CD8-positive, alpha-beta memory T cell (primary cell): ENCODE measurements at places on chromosomes 3 and 15. TPM values are rescaled to one million over a fixed set of nuclear protein-coding genes. Genes with fewer than 3 reads are reported as not detected.
A peak's percentile ranks its signal among the peaks of the same experiment; 100 is the strongest.

GRCh38 chr15:62119227-62119864 lies 45.7 kb downstream of the C2CD4B start:
- DNase-seq: no peak
- no peaks in the 10 kb centered on the region for H3K27me3 ChIP-seq
- H3K4me1 ChIP-seq: peaks cover 14% of the 10 kb centered on the region
- no peaks in the 10 kb centered on the region for H3K36me3 ChIP-seq

DNA sequence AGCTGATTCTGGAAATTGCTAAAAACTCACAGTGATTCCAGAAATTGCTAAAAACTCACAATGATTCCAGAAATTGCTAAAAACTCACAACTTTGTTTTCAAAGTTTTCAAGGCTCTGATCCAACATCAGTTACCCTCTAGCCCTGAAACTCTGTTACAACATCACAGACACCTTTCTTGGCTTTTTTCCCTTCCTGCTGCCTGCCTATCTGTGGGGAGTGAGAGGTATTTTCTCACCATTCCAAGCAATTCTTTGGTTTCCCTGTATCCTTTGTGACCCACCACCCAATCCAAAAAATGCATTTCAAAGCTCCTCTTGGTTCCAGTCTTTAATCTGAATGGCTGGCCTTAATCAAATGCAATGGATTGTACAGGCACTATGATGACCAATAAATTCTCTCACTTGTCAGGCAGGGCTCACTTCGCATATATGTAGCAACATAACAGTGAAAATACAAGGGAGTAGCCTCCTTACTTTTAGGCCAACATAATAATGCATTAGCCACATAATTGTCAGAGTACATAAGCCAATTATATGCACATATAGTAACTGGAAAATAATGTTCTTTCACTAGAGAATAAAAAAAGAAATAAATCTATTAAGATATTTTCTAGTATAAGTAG lies 1139.0 kb downstream of the ROBO2 start:
- no peak overlapping the region for H3K27ac ChIP-seq
- H3K4me1 ChIP-seq: no peaks in the 10 kb centered on the region
- H3K4me3 ChIP-seq: no peak overlapping the region
- no peak for DNase-seq

DNA sequence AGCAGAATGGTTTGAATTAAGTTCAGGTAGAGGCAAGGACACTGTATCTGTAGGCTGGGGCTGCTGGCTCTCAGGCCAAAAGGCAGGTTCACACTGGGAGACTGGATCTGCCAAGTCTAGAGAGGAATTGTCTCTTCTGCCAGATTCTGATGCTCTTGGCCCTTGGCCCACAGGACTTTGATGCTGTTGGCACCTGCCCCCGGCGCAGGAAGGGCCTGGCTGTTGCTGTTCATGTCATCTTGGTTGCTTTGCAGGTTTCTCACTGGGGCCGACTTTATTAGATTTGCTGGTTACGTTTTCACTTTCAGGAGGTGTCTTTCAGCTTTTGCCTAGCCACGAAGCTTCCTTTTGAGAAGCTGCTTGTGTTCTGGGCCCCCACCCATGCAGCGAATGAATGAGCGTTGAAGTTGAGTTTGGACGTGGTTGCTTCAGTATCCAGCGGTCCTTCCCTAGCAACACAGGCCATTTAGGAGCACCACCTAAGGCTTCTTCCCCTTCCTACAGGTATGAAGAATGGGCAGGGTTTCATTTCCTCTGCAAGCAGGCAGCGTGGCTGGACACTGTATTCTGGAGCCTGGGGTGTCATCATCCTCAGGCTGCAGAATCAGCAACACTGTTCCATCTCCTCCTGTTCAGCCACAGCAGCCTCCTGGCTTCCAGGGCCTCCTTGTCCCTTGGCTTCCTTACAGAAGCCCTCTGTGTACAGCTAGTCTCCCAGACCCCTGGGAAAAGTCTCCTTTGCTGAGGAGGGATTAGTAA lies 65.6 kb upstream of the PRR23C start:
- no peak overlapping the region for H3K4me3 ChIP-seq
- DNase-seq: no peak
- no peak overlapping the region for H3K27ac ChIP-seq
- H3K36me3 ChIP-seq: no peaks in the 10 kb centered on the region

GRCh38 chr3:13233487-13234485 lies 160.6 kb upstream of the IQSEC1 start:
- DNase-seq: peak; percentile 9
- no peak overlapping the region for H3K27ac ChIP-seq

DNA sequence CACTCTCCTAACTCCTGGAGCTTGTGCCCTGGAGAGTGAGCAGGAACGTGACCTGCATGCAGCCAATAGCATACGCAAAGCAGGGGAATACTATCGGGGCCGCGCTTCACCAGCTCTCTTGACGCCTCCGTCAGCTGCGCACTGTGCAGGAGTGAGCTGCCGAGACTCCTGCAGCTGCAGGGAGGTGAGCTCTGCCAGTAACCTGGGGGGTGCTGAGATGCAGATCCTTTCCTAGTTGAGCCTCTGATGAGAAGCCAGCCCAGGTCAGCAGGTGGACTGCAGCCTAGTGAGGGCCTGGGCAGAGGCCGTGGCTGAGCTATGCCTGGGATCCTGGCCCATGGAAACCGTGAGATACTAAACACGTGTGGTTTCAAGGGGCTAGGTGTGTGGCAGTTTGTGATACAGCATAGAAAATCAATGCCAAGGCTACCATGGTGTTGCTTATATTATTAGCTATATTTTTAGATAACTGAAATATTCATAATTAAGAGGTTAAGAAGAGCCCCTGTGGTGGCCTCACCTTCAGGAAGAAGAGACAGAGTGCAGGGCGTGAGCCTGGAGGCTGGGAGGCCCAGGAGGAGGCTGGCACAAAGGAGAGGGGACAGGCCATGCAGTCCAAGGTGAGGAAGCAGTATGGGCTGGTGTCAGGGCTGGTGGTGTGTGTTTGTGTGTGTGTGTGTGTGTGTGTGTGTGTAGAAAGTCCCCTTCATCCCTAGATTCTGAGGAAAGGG lies 5.9 kb upstream of the DNAJB8 start:
- H3K27me3 ChIP-seq: no peaks in the 10 kb centered on the region
- no peaks in the 10 kb centered on the region for H3K36me3 ChIP-seq
- no peak overlapping the region for H3K27ac ChIP-seq
- H3K4me3 ChIP-seq: no peak overlapping the region

DNA sequence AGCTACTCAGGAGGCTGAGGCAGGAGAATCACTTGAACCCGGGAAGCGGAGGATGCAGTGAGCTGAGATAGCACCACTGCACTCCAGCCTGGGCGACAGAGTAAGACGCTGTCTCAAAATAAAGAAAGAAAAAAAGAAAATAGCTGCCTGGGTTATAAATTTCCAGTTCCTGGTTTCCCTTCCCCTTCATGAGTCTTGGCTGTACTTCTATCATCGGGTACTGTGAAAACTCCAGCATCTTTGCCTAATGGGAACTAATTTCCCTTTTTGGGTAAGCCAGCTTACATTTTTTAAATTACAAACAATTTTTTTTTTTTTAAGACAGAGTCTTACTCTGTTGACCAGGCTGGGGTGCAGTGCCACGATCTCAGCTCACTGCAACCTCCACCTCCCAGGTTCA lies 15.0 kb downstream of the DENND4A start:
- H3K27ac ChIP-seq: no peak overlapping the region
- H3K4me1 ChIP-seq: peaks cover 38% of the 10 kb centered on the region
- H3K36me3 ChIP-seq: no peaks in the 10 kb centered on the region

- H3K27me3 ChIP-seq: no peaks in the 10 kb centered on the region
- DNase-seq: no peak
- no peaks in the 10 kb centered on the region for H3K4me1 ChIP-seq
- no peak overlapping the region for H3K27ac ChIP-seq
Observed at GRCh38 chr15:31806106-31806505, 224.2 kb upstream of the CHRNA7 start.

GRCh38 chr3:100001083-100001482 lies 113.2 kb downstream of the FILIP1L start:
- H3K4me3 ChIP-seq: no peak overlapping the region
- no peaks in the 10 kb centered on the region for H3K27me3 ChIP-seq
- DNase-seq: no peak
- H3K4me1 ChIP-seq: no peaks in the 10 kb centered on the region
- H3K36me3 ChIP-seq: no peaks in the 10 kb centered on the region

DNA sequence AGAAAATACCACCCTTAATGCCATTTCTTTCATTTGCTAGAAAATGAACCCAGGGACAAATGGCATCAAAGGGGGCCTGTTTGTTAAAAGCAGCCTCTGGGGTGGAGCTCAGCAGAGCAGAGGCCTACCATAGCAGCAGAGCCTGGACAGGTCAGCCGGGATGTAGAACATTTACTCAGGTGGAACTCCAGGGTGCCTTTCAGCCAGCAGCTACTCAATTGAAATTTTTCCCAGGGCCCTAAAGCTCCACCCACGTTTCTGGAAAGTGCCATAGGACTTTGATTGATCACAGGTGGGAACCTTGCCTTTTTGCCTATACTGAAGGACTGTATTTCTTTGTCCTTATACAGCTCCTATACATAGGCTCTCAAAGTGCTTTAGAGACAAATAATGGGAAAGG lies 74.5 kb upstream of the C15orf61 start:
- no peak overlapping the region for H3K27ac ChIP-seq
- no peak overlapping the region for H3K4me3 ChIP-seq
- H3K36me3 ChIP-seq: no peaks in the 10 kb centered on the region
- H3K4me1 ChIP-seq: no peaks in the 10 kb centered on the region
- DNase-seq: no peak

DNA sequence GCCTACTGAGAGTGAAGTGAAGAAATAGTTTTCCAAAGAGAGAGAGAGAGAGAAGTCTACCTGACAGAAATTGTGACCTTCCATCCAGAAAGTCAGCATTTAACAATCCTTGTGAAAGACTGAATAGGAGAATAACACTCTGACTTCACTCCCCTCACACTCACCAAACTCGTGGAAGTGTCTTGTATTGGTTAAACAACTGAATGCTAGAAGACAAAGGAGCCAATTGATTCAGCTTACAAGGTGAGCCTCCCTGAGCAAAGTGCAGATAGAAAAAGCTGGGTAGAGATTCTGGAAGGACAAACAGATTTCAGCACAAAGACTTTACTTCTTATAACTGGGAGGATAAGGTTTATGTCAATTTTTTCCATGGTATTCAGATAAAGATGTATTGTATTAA lies 40.8 kb upstream of the OSTN start:
- no peak for DNase-seq
- H3K27me3 ChIP-seq: no peaks in the 10 kb centered on the region
- H3K4me1 ChIP-seq: no peaks in the 10 kb centered on the region
- H3K4me3 ChIP-seq: no peak overlapping the region

GRCh38 chr15:41899854-41900442 lies 6.1 kb upstream of the SPTBN5 start:
- no peaks in the 10 kb centered on the region for H3K36me3 ChIP-seq
- no peaks in the 10 kb centered on the region for H3K27me3 ChIP-seq
- no peak overlapping the region for H3K4me3 ChIP-seq
- H3K4me1 ChIP-seq: peaks cover 7% of the 10 kb centered on the region

DNA sequence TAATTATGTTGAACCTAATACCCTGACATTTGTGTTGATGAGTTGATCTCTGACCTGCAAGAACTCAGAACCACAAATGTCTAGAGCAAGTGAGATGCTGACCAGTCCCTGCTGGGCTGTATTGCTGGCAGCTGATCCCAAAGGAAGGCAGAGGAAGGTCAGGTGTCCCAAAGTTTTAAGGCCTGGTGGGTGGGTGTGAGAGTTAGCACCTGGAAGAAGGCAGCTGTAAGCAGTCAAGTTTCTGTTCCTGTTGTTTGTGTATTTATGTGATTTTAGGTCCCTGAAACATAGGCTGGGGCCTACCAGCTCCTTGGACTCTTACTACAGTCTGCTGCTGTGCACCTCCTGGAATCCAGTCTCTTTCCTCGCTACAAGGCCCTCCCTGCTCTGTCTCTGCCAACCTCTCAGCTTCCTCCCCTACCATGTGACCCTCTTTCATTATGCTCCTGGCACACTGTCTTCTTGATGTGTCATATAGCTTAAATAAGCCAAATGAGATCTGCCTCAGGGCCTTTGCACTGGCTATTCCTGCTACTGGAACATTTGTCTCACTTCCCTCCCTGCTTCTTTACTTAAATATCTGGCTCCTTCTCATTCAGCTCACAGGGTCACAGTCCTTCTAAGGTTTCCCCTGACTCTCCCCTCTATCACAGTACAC lies 31.0 kb upstream of the ATOSA start:
- H3K4me3 ChIP-seq: no peak overlapping the region
- no peaks in the 10 kb centered on the region for H3K27me3 ChIP-seq
- H3K36me3 ChIP-seq: no peaks in the 10 kb centered on the region
- no peaks in the 10 kb centered on the region for H3K4me1 ChIP-seq
- H3K27ac ChIP-seq: no peak overlapping the region

DNA sequence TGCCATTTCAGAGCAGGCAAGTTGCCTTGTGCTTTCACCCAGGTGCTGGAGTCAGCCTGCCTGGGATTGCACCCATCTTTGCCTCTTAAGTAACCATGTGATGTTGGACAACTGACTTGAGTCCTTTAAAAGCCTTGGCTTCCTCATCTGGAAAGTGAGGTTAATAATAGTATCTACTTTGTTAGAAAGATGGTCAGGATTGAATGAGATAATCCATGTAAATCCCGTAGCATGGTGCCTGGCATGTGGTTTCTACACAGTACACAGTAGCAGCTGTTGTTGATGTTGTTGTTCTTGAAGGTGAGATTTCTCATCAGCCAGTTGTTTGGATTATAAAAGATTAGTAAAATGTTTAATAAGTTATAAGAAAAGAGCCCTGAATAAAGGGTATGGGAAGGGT lies 48.8 kb downstream of the PSMD6 start:
- H3K27me3 ChIP-seq: no peaks in the 10 kb centered on the region
- peaks cover 7% of the 10 kb centered on the region for H3K36me3 ChIP-seq
- H3K4me3 ChIP-seq: no peak overlapping the region
- H3K4me1 ChIP-seq: peaks cover 92% of the 10 kb centered on the region

- H3K4me3 ChIP-seq: no peak overlapping the region
- no peaks in the 10 kb centered on the region for H3K27me3 ChIP-seq
- H3K4me1 ChIP-seq: no peaks in the 10 kb centered on the region
- no peaks in the 10 kb centered on the region for H3K36me3 ChIP-seq
- H3K27ac ChIP-seq: no peak overlapping the region
- DNase-seq: no peak
Observed at GRCh38 chr15:86916671-86917360, 837.1 kb downstream of the AGBL1 start.

DNA sequence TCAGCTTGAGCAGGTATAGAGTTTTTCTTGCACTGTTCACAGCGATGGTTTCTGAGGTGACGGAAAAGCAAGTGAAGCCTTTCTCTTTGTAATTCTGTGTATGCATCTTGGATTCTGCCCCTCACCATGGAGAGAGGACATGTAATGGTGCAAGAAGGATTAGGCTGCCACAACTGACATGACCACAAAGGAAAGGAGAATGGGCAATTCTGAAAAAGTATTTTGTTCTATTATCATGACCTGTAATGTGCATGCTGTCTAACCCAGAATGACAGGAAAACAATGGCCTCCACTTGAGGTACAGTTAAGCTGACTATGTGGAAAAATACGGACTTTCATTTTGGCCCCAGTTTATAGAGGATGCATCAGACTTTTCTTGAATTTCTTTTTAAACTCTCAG lies 226.9 kb downstream of the IL5RA start:
- no peak overlapping the region for H3K27ac ChIP-seq
- no peaks in the 10 kb centered on the region for H3K36me3 ChIP-seq
- H3K27me3 ChIP-seq: no peaks in the 10 kb centered on the region
- no peak for DNase-seq
- no peak overlapping the region for H3K4me3 ChIP-seq

FAM107A gene
- not detected for total RNA-seq

TRPM1 gene
- total RNA-seq: not detected

CP gene
- total RNA-seq: not detected

IP6K2 gene
- 43.9 TPM for total RNA-seq

DUOXA1 gene
- not detected for total RNA-seq

KBTBD8 gene
- total RNA-seq: 23.3 TPM

C3orf20 gene
- 0.07 TPM for total RNA-seq

ARNT2 gene
- total RNA-seq: 0.11 TPM

DAZL gene
- total RNA-seq: 0.18 TPM

PEX11A gene
- 3.5 TPM for total RNA-seq

CCDC54 gene
- not detected for total RNA-seq
